ENCODE measurements at places on chromosomes 11 and 22.
A peak's percentile ranks its signal among the peaks of the same experiment; 100 is the strongest.

GRCh38 chr11:118052581-118053206, 24.2 kb upstream of the TMPRSS4 start:
- DNase-seq, result no peak

- DNase-seq, result no peak
Measured at GRCh38 chr11:81286959-81287358, 1446.7 kb downstream of the FAM181B start.

GRCh38 chr11:17538731-17539130, 5.5 kb downstream of the USH1C start:
- no peak for DNase-seq

- DNase-seq, result no peak
Measured at GRCh38 chr11:130612291-130612851, 163.9 kb downstream of the ADAMTS15 start.

DNA sequence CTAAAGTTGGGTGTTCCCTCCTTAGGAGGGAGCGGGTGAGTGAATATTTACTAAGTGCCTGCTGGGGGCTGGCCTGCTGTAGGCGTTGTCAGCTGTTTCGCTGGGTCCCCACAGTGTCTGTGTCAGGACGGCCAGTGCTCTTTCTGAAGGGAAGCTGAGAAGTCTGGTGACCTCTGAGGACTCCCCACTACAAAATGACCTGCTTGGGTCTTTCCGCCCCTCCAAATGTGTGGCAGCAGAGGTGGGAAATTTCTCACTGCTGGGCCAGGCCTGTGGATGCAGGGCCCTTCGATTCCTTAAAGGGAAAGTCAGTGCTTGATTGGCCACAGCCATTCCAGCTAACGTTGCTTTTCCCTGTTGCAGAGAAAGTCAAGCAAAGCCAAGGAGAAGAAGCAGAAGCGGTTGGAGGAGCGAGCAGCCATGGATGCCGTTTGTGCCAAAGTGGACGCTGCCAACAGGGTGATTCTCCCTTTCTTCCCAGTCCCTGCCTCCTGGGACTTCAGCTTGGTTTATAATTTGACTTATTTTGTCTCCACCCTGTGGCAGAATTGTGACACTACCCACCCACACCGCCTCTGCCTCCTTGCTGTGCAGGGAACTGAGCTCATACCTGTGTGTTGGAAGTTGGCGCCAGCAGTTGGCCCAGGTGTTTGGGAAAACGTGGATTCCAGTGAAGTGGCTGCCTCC, 6.8 kb downstream of the NAA40 start:
- DNase-seq, result peak; percentile 37

DNA sequence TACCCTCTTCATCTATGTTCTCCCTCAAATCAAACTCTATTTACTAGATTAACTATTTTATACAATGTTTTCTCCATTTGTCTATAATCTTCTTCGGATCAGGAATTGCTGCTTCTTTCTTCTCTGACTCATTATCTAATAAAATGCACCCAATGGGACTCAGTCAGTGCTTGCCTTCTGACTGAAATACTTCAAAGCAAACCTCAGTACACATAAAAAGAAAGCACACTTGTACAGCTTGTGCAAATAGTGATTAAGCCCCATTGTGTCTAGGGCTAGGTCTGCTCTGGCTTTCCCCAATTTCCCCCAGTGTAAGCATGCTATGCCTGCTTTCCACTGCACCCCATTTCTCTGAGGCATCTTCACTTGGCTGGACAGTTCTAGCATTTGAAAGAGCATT, 118.6 kb upstream of the C11orf87 start:
- no peak for DNase-seq

- no peak for DNase-seq
Measured at GRCh38 chr11:64028398-64029115, 7.2 kb upstream of the FLRT1 start.

- DNase-seq, result no peak
Measured at GRCh38 chr11:110463153-110463552, 33.4 kb downstream of the FDX1 start.

DNA sequence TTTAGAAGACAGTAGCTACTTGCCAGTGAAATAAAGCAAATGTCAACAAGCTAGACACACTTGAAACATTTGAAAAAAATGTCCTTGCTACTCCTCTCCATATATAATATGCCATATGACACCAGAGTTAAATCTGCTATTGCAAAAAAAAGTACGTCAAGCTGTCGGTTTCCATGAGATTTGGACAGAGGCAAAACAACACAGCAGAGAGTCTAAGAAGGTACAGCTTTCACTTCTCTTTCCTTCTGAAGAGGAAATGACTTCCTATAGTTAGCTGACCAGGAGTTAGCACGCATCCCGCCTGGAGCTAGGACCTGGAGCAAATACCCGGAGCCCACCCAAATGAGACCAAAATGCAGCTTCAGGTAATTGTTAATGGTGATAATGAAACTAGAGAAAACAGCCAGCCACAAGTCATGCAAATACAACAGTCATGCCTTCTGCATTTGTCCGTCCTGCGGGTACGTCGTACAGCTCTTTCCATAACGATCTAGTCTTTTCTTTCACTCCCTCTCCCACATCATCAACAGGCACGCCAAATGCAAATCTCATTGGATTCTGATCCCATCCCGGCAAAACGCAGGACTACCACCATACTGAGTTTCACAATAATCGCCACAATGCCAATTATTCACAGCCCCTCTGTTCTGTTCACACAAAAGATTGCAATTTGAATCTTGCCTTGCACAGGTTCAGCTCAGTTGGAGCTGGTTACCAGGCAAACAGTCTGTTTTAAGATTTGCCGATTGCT, 395.0 kb upstream of the CCDC90B start:
- DNase-seq, result no peak

DNA sequence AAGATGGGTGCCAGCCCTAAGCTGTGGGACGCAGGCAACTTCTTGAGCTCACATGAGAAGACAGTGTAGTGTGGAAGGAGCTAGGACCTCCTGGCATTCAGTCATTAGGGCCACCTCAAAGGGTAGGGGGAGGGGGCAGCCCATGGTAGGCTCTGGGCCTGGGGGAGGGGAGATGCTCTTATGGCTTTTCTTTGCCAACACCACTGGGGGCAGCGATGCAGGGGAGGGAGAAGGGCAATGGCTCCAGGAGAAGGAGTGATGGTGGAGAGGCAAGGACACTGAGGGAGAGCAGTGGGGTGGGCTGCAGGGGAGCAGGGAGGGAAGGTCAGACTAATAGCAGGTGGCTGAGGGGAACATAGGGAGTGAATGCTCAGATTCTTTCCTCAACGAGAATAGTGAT, 63.3 kb upstream of the SUSD2 start:
- DNase-seq, result no peak

DNA sequence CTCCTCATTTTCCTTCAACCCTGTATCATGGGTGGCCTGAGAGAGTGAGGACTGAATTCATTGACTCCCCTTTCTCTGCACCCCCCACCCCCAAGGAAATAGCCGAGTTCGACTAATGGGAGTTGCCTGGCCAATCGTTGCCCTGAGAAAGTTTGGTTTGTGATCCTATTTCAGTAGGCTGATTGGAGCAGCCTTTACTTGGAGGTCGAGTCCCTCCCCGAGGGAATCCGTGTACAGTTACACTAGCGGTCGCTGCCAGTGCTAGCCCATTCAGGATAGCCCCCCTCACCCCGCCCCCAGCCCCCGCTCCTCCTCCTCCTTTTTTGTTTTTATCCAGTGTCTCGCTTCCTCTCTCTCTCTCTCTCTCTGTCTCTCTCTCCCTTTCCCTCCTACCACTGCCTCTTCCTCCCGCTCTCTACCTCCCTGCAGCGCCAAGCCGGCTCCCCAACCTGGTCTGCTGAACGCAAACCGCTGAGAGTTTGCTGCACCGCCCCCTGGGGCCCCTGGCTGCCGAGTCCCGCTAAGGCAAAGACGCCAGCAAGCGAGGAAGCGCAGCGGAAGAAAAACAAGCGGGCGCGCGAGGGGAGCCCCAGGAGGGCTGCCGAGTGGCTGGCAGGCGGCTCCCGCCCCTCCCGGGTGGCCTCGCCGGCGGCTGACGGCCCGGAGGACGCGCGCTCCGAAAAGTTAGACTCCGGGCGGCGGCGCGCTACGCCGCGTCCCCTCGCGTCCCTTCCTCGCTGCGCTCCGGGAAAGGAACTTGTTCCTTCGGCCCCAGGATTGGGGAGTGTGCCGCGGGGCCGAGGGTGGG, at the start of gene GRAMD1B:
GRAMD1B (plus strand) TSS at position 357 of the 808 bp plus-strand sequence. CDS start 524 bp downstream, outside the sequence.
- peak; percentile 67 for DNase-seq

DNA sequence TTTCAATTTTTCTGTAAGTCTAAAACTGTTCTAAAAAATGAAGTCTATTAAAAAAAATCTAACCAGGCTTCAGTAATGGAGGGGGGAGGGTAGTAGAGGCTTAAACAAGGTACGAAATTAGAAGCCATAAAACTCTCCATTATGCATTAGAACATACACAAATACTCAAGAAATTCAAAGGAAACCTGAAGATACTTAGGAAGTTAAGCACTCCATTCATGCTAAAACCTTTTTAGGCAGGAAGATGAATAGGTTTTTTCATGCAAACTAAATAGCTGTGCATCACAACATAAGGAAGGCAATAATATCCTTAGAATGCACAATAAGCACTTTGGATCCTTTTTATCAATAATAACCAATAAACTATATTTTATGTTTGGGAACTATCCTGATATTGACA, 2.4 kb downstream of the RAB6A start:
- no peak for DNase-seq

DNA sequence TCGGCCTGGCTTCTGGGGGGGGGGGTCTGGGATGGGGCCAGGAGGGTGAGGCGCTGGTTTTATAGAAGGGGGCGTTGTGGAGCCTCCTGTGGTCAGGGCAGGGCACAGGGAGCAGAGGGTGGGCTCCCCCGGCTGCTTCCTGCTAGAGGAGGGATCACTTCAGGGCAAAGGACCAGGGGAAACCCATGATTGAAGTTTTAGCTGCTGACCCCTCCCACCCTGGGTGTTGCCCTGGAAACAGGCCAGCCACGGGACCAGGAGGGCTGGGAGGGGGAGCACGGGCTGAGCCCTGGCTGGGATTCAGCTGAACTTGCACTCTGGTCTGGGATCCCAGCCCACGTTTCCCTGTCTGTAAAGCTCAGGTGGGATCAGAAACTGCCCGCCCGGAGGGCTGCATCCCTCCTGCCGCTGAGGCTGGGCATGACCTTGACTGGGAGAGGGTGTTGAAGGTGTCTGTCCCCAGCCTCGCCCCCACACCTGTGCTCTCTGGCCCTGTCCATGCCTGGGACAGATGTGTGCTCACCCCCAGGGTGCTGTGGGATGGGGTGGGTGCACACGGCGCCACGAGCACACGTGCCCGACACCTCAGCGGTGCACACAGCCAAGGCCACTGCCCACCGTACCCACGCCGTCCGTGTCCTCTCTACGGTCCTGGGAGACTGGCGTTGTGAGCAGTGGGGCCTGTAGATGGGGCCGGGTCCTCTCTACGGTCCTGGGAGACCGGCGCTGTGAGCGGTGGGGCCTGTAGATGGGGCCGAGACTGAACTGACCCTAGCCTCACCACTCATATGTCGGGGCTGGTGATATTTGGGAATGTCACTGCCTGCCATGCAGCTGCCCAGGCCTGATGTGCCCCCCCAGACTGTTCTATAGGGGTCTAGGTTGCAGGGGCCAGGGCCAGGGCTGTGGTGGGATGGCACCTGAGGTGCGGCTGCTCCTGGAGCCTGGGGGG, 2.3 kb downstream of the TSPAN4 start:
- no peak for DNase-seq

GRCh38 chr11:66987924-66988637, 13.0 kb downstream of the C11orf86 start:
- no peak for DNase-seq

GRCh38 chr11:21933095-21933494, 259.8 kb upstream of the ANO5 start:
- DNase-seq, result no peak

GRCh38 chr11:42840176-42840829, 471.5 kb upstream of the API5 start:
- DNase-seq, result no peak

DNA sequence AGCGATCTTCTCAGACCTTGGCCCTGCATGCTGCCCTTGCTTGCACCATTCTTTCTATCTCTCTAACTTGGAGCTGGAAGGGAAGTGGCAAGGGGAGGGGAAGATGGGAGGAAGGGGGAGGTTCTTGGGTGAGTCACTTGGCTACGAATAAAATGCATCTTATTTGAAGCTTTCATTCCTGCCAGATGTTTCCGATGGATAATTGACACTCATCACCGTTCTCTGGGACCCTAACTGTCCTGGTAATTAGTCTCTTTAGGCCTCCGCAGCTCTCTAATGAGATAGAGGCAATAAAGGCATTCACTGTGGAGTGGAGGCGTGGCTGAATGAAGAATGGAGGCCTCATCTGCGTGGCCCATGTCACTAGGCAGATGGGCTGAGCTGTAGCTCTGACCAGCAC, 960.1 kb downstream of the NTM start:
- no peak for DNase-seq

DNA sequence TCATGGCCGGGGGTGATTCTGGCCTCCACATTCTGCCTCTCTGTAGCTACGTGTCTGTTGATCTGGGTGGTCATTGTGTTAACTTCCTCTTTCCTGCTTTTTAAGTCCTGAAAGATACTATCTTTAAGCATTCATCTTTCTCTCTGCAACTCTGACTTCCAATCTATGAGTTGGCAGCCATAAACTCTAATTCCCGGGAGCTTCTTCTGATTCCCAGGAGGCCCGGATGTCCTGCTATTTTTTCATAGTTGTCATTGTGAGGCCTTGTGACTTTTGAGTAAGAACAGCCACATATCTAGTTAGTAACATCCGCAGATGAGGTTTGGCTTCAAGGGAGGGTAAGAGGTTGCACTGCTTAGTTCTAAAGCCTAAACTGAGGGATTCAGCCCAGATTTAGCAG, 107.8 kb downstream of the SYN3 start:
- DNase-seq, result no peak

- no peak for DNase-seq
Measured at GRCh38 chr11:8095371-8095770, 14.4 kb downstream of the TUB start.

DNA sequence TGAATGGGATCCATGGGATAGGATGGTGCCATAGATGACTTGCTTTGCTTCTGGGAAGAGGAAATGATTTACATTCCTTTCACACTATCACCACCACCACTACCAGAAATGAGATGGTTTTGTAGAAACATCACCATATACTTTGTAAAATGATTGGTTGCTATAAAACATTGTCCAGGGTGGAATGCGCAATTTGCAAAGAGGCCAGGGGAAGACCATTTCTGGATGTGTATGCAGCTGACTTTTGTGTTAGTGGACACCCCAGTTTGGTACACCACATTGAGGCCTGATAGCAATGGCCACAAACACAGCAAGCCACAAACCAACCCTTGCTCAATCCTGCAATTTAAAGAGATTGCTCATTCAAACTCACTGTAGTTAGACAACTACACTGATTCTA, 56.7 kb upstream of the RCN1 start:
- no peak for DNase-seq

DNA sequence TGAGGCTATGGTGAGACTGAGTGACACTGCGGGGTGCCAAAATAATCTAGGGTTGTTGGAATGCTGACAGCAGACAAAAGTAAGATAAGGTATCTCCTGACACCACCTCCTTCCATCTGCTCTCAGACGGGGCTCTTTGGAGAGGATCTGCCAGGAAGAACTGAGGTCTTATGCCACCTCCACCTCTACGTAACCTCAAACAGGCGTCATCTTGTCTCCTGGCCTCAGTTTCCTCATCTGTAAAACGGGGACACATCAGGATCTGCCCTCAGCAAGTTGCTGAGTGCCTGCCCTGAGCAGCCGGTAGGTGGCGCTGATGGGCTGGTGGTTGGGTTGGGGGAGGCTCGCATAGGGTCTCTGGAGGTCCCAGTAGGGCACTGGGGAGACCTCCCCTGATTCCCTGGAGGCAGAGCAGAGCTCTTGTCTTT, 1.7 kb upstream of the MYEOV start:
- peak; percentile 49 for DNase-seq

Data from effector CD4-positive, alpha-beta T cell (primary cell).